ENCODE measurements at places on chromosomes 5 and 9. TPM values are rescaled to one million over a fixed set of nuclear protein-coding genes. Genes with fewer than 3 reads are reported as not detected.

GRCh38 chr5:130992621-130993020, 172.4 kb downstream of the HINT1 start:
- DNase-seq = no peak

- peak; percentile 34 for DNase-seq
Observed at GRCh38 chr9:97984188-97985057, 1.3 kb downstream of the ANP32B start.

NEUROG1 gene
- not detected for total RNA-seq

DNA sequence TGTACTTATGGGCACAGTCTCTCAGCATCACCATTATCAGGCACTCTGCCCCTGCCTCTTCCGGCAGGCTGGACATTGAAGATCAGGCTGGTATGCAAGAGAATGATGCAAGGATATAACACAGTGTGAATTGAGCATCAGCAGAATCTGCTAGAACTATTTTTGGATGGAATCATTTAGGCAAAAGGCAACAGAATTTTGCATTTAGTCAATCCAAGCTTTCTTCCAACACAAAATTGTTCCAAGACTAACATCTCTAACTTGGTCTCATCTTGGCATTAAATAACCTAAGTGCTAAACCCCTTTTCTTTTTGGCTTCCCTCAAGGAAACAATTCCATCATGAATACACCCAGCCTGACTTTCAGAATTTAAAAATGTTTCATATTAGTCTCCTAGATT, 339.9 kb downstream of the PRELID2 start:
- no peak for DNase-seq

IFNB1 gene
- not detected for total RNA-seq

Measured in H9 (cell line).